ENCODE measurements at places on chromosomes 4 and X.

- no peak for DNase-seq
Measured at GRCh38 chrX:39144323-39144722, 343.1 kb downstream of the MID1IP1 start.

- DNase-seq = no peak
Measured at GRCh38 chr4:188613976-188614375, 474.7 kb downstream of the TRIML1 start.

DNA sequence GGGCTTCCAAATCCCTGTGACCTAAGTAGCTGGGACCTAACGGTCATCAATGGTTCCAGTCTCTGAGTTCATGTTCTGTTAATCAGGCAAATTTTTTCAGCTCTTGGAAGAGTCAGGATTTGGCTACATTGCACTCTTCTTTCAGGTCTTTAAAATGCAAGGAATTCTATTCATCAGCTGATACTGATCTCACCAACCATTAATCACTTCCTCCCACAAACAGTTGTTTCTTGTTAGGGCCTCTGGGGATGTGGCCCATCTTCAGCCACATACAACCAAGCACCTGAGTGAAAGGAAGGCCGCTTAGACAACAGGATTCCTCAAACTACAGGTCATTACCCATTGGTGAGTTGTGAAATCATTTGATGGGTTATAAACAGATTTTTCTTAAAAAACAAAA lies 71.7 kb downstream of the FANCB start:
- no peak for DNase-seq

DNA sequence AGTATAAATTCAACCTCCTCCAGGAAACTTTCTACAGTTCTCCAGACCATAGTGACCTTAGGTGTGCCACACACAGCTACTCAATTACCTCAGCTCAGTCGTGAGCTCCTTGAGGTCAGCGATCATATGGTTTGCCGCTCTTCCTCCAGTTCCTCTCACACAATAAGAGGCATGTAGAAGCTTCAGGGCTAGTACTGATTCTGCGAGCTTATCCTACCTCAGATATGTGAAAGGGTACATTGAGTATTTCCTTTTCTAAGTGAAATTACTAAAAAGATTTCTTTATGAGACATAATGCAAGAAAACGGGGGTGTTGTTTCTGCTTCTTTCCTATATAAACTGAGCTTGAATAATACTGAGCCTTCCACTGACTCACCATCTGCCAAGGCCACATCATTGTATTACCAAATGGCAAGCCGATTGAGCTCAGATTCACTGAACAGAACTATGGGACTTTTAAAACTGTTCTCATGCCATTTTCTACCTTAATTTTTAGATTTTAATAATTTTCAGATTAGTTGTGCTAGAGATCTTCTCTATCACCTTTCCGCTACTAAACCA lies 183.1 kb downstream of the HS6ST2 start:
- DNase-seq = no peak

- DNase-seq = no peak
Measured at GRCh38 chr4:182801636-182802035, 115.5 kb downstream of the DCTD start.

GRCh38 chr4:110041735-110042134 lies 129.1 kb downstream of the EGF start:
- DNase-seq = no peak

DNA sequence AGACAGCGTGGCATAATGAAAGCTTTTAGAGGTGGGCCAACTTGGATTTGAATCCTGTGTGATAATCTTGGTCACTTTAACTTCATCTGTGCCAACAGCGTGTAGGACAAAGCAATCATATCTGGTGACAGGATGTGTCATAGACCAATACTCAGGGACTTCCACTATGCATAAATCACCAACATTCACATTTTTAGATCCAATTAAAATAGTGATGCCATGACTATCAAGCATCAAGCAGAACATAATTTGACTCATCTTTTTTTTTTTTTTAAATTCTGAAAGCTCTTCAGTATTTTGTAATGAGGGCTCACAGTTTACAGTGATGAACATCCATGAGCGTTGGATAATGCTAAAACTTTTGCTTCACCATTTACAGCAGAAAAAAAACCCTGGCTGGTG lies 27.3 kb upstream of the RAPGEF2 start:
- no peak for DNase-seq

DNA sequence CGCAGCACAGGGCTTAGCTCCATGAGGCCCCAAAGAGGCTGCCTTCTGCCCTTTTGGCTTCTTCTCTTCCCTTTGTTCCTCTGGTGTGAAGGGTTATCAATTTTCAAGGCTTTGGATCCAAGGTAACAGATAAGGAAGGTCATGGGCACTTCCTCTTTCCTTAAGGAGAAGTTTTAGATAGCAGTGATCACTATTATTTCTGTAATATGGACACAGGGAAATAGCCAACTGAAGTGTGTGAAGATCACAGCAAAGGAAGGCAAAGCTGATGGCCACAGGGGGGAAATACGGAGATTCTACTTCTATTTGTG lies 366.8 kb downstream of the UNC5C start:
- no peak for DNase-seq

- no peak for DNase-seq
Measured at GRCh38 chr4:89303177-89303576, 4.4 kb downstream of the GPRIN3 start.

GRCh38 chrX:124346117-124346876 lies at the start of gene SH2D1A:
TSS of gene SH2D1A (plus strand) at chrX:124346563. CDS start at chrX:124346643, 80 bp downstream.
- DNase-seq = no peak

- no peak for DNase-seq
Measured at GRCh38 chrX:112698946-112699345, 19.2 kb upstream of the LHFPL1 start.

DNA sequence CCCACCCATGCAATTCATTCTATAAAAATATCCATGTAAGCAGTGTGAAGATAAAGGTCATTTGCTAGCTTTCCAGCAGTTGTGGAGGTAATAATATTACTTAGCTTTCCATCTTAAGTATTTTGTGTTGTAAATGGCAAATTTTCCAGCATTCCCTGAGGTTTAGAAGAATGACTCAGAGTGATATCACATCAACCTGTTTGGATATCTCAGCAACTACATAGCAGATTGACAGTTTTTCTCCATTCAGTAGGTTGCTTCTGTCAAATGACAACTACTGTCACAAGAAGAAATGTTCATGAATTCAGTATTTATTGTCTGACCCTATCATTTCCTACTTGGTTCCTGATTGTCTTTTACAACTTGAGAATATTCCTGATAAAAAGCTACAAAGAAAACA lies 434.9 kb upstream of the GALNTL6 start:
- DNase-seq = no peak

- DNase-seq = no peak
Measured at GRCh38 chr4:154422152-154422551, 69.4 kb downstream of the DCHS2 start.

DNA sequence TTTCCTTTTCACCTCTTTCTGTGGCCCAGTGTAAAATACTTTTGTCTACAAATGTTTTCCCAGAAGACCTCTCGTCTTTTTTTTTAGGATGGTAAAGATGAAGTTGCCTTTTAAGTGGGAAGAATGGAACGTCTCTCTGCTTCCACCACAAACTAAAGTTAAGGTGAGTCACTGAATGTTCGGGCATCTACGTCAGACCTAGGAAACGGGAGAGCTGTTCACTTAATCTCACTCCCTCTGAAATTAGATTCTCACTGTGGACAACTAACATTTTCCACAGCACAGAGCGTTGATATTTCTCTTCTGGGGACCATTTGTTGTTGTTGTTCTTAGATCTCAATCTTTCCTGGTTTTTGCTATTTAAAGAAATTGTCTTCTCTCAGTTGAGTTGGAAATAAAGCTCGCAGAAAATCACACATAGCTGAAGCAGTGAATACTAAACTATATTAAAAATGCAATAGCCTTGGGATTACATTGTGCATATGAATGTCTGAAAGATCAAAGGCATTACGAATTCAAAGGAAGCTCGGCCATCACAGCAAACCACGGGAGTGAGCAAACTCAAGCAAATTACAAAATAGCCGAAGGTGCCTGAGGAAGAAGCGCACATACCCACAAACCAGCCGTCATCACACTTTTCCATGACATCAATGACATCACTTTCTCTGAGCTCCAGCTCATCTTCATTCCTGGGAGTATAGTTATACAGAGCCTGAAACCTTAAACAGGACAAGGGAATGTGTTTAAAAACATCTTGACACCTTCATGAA lies 53.9 kb upstream of the PDLIM3 start:
- DNase-seq = no peak

- DNase-seq = no peak
Measured at GRCh38 chr4:54403700-54404453, 174.8 kb downstream of the PDGFRA start.

GRCh38 chr4:38082424-38083385 lies 122.5 kb downstream of the PTTG2 start:
- no peak for DNase-seq

GRCh38 chrX:34578237-34578636 lies 78.8 kb downstream of the TMEM47 start:
- no peak for DNase-seq

- no peak for DNase-seq
Measured at GRCh38 chrX:123513585-123514278, 219.1 kb downstream of the THOC2 start.

- DNase-seq = no peak
Measured at GRCh38 chr4:1113311-1114009, at the start of gene RNF212. TSS of gene RNF212 (minus strand) at chr4:1113564. CDS start at chr4:1113464, 100 bp downstream.

DNA sequence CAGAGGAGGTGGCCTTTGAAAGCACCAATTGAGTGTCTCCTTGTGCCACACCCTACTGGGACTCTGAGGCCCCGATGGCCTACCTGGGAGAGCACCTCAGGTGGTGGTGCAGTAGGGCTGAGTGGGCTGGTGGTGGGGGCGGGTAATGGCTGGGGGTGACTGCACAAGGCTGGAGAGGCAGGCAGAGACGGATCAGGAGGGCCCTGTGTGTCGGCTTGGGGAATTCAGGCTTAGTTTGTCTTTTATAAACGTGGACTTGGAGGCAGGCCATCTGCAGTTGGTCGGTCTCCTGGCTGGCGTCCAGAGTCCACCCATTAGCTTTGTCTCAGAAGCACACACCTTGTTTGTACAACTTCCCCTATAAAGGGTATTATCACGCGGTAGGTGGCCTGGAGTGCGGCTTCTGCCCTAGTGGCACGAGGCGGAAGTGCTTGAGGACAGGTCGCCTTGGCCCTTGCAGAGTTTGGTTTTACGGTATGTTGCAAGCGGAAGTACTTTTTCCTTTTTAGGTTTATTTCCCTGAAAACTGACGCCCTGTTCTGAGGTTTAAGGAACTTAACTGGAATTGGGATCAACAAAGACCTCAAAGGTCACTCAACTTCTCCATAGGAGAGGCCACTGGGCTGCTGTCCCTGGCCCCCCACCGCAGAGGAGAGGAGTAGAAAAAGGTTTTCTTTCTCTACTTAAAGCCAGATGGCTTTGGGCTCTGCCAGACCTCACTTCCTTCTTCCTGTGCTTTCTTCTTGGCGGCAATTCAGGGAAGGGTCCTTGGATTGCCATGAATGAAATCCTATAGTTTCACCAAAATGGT lies 8.0 kb downstream of the TBC1D14 start:
- DNase-seq = peak; percentile 47
